ENCODE measurements at places on chromosomes 3 and 15.

- DNase-seq = no peak
These were observed 952.2 kb downstream of the TUSC7 start for GRCh38 chr3:117661818-117662095.

- no peak for DNase-seq
These were observed 32.3 kb upstream of the UTS2B start for GRCh38 chr3:191362524-191363090.

DNA sequence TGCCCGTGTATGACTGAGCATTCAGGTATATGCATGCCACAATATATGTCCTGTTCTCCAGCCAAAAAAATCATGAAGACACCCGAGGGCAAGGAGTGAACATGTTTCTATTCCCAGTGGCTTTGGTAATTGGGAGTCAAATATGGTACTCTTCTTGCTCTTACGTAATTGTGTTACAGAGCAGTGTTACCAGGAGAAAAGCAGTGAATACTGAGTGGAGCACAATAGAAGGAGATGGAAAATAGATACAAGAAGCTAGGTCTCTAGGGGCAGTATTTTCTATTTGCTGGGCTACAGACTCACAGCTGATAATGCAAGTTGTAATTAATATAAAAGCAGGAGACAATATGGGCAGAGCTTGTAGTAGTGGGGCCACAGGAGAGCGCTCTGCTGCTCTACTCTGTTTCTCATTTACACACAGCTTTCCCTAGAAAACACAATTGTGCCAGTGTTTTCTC is 13.2 kb downstream of the MEIS2 start:
- no peak for DNase-seq

DNA sequence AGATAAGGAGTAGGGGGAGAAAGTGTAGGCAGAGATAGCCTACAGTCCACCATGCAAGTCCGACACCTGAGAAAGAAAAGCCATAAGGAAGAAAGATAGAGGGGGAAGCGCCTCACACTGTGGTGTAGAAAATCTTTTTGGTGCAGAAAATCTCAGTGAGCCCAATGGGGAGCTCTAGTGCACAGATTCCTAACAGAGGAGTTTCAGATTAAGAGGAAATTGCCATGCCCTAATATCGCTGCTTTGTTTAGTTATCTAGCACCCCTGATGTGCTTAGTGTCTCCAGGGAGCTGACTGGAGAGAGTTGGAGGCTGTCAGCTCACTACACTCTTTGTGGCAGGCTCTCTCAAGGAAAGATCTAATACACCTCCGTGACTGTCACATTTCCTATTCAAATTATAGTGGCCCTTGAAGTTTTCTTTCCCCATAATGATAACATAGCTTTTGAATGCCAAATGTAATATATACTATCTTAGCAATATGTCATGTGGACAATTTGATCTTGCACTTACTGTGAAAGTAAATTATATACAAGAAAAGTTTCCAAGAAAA is 33.7 kb downstream of the CGGBP1 start:
- no peak for DNase-seq

- no peak for DNase-seq
These were observed 152.0 kb downstream of the GREM1 start for GRCh38 chr15:32869776-32870175.

DNA sequence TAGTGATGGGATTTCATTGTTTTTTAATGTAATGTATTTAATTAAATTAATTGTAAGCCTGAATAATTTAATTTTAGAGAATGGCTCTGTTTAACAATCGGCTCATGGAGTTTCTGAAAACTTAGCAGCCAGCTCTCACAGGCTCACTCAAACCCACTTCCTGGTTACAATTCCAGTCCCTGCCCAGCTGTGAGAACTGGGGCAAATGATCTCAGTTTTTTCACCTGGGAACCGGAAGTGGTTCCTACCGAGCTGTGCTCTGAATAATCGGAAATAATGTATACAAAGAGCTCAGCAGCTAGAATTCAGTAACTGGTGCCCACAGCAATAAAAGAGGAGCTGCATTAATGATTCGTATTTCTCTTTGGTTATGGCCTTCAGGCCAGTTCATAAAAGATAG is 244.3 kb upstream of the MCTP2 start:
- DNase-seq = no peak

- no peak for DNase-seq
These were observed 965 bp upstream of the CRBN start for GRCh38 chr3:3180456-3180855.

DNA sequence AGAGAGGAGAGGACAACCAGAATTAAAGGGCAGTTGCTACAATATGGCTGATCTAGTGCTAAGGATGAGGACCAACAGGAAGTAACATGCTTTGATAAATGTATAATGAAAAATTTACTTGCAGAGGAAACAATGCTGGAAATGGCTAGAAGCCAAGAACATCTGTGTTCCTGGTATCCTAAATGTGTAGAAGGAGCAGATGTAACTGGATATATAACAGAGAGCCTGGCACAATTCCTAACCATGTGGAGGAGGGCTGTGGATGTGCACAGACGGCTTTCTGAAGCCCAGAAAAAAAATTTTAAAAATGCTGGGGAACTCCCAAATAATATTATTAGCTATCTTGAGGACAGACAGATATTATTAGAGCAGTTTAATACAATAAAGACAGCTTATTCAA is 159.4 kb upstream of the GBE1 start:
- DNase-seq = no peak

DNA sequence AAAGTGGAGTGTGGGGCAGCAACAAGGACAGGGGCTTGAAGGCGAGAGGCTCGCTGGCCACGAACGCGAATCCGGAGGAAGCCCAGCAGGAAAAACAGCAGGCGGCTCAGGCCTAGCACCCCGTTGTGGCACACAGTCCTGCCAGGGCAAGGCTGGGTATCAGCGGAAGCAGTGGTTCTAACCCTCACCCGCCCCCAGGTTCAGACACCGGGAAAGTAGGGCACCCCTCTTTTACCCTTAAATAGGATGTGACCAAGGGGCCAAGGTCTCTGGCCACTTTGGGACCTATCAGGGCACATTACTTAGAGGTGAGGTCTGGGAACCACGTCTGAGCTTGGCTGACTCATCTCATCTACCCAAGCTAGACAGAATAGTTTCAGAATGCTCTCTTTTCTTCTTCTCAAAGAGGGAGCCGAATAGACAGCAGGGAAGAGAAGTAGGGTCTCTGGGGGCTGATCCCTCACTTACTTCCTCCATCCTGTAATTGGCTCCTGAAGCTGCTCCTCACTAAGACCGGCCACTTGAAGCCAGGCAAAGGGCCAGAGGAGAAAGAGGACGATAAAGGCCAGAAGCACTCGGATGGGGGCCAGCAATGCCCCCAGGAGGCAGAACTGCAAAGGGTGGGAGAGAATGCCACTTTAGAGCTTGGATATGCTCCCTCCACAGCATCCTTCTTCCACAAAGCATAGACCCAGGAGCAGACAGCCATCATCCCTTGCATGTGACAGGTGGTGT is 1.7 kb downstream of the LPCAT4 start:
- no peak for DNase-seq

- DNase-seq = no peak
These were observed 20.6 kb upstream of the WWTR1 start for GRCh38 chr3:149678351-149678950.

DNA sequence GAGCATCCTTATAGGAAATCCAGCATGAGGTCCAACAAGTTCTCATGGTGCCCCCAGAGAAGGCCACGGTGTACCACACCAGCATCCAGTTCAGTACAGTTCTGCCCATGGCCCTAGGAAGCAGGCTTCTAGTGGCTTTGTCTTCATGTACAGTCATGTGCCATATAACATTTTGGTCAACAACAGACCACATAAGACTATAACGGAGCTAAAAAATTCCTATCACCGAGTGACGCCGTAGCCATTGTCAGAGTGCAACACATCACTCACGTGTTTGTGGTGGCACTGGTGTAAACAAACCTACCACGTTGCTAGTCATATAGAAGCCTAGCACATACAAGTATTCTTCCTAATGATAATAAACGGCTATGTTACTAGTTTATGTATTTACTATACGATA is 209.0 kb downstream of the ARRDC4 start:
- no peak for DNase-seq

DNA sequence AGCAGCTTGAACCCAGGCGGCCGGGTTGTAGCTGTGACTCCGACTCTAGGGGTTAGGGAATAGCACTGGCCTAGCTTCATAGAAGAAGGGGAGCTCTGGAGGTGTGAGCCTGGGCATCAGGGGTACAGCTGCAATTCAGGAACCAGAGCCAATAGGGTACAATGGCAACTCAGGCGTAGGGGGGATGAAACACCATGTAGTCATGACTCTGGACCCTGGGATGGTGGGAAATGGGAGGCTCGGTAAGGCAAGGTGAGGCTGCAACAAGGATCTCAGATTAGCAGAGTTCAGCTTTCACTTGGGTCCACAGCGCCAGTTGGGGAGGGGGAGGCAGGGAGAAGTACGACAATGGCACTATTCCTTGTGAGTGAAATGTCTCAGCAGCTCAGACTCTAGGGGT is 210.2 kb upstream of the LYSMD4 start:
- DNase-seq = no peak

DNA sequence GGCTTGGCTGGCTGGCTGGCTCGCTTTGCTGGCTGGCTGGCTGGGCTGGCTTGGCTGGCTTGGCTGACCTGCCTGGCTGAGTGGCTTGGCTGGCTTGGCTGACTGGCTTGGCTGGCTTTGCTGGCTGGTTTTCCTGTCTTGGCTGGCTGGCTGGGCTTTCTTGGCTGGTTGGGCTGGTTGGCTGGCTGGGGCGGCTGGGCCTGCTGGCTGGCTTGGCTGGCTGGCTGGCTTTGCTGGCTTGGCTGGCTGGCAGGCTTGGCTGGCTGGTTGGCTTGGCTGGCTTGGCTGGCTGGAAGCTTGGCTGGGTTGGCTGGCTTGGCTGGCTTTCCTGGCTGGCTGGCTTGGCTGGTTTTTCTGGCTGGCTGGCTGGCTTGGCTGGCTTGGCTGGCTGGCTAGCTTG is 435.6 kb downstream of the GOLGA6L6 start:
- no peak for DNase-seq

GRCh38 chr3:16728770-16729745 is 123.8 kb upstream of the DAZL start:
- no peak for DNase-seq

- DNase-seq = no peak
These were observed 106.5 kb upstream of the SLC4A7 start for GRCh38 chr3:27590437-27591298.

GRCh38 chr3:134008630-134009156 is 21.0 kb downstream of the SLCO2A1 start:
- DNase-seq = no peak

DNA sequence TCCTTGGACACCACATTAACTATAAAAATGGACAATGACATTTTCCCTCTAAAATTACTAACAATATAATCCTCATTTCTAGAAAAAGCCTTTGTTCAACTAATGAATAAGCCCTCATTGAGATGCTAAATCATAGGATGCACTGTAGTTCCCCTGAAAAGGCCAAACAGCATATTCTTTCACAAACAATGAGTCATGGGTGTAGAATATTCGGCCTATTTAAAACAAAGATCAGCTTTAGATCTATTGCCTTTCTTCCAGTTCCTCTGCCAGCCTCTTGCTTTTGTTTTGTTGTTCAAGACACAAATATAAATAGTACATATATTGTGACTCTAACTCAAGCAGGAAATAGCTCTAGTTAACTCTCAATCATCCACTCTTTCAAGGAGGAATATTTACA is 82.5 kb downstream of the ADAM10 start:
- no peak for DNase-seq

DNA sequence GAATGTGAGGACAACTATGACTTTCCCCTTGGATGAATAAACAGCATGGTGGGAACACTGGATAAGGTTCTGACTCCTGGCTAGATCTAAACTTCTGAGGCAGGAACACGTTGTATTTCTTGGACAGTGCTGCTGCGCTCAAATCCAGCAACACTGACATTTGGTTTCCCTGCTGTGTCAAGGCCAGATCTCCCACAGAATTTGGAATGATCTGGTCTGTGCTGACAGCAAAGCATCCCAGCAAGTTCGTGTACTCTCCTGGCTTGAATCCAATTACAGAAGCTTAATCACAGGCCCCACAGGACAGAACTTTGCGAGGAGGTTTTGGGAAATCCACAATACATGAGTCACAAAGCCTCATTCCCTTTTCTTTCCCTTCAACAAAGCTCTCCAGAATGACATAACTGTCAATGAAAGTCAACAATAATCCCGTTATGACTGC is 92.5 kb downstream of the ADAMTS9 start:
- DNase-seq = no peak

- no peak for DNase-seq
These were observed 4.7 kb downstream of the LRRC15 start for GRCh38 chr3:194364652-194365434.

DNA sequence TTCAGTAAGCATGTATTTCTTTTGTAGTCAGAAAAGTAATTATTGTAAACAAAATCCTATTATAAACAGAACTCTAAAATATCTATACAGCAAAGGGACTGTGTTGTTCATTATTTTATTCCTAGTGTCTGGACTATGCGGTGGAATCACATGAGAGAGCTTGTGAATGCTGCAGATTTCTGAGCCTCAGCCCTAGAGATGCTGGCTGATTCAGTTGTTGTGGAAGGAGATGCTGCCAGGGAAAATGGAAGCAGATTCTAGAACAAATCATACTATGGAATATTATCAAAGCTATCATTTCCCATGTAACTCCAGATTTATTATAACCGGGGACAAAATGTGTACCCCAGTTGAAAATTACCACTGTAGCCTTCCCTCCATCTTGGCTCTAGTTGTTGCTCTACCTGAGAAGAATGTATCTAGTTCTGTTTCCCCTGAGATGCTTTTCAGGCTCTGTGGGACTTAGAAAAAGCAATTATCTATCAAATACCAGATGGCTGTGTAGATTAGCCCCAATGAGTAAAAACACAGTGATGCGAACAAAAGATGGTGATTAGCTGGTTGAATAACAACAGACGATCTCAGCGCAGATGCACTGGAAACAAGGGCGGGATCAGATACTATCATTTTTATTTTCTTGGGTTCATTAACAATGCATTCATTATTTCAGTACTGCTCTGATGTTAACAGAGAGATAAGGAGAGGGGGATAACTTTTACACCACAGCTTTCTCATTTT is 131.3 kb downstream of the TMEM108 start:
- DNase-seq = no peak

DNA sequence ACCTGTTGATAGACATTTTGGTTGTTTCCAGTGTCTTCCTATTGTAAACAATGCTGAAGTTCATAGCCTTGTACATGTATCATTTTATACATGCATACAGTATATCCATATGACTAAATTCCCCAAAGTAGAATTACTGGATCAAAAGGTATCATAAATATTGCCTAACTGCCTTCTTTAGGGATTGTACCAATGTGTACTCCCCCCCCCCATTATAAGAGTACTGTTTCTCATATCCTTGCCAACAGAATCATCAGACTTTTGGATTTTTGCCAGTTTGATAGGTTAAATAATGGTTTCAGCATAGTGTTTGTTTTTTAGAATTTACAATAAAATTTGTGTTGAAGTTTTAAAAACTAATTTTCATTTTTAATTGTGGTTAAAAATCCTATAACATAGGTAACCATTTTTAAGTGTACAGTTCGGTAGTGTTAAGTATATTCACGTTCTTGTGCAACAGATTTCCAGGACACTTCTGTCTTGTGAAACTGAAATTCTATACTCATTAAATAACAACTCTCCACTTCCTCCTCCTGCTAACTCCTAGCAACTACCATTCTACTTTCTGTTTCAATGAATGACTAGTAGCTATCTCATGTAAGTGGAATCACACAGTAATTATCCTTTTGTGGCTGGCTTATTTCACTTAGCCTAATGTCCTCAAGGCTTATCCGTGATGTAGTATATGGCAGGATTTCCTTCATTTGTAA is 30.8 kb upstream of the MAP3K13 start:
- no peak for DNase-seq
